Fibroblast of pulmonary artery (primary cell): ENCODE measurements at places on chromosomes 7 and 10.

DNA sequence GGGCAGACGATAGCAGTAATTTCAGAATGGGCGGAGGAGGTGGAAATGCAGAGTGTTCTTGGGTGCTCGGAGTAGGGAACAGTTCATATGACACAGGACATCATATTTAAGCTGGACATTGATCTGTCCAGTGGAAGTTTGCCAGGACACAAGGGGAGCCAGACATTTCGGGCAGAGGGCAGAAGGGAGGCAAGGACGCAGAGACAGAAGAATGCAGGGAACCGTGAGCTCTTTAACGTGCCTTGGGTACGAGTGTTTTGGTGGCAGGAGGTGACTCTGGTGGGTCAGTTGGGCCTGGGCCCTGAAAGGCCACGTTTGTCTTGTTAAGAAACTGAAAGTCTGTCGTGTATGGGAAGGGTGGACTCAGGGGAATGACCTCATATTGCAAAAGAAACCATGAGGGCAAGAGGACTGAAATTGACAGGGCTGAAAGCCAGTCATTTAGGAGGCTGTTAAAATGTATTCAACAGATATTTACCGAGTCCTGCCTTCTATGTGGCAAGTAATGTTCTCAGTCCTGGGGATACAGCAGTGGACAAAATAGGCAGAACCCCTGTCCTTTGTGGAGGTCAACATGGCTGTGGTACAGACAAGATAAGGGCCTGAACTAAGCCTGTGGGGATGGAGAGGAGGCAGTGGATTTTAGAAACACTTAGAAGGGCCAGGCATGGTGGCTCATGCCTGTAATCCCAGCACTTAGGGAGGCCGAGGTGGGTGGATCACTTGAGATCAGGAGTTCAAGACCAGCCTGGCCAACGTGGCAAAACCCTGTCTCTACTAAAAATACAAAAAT, 2.2 kb downstream of the OPTN start:
- DNase-seq, result peak; percentile 45

- DNase-seq, result no peak
These were observed 5.0 kb downstream of the MXI1 start for GRCh38 chr10:110212119-110213006.

DNA sequence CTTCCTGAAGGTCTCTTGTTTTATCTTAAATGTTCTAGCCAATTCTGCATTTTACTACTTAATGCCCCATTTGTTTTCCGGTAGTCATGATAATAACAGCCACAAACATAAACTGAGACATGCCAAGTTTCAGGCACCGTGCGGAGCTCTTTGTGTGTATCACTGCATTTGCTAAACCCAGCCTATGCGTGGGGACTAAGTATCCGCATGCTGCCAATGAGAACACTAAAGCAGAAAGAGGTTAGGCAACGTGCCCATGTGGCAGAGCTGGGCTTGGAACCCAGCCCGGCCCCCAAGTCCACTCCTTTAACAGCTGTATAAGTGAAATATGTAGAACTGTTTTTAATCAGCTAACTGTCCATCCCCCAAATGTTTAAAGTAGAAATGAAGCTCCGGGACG, 54.1 kb downstream of the SLIT1 start:
- DNase-seq, result peak; percentile 7

DNA sequence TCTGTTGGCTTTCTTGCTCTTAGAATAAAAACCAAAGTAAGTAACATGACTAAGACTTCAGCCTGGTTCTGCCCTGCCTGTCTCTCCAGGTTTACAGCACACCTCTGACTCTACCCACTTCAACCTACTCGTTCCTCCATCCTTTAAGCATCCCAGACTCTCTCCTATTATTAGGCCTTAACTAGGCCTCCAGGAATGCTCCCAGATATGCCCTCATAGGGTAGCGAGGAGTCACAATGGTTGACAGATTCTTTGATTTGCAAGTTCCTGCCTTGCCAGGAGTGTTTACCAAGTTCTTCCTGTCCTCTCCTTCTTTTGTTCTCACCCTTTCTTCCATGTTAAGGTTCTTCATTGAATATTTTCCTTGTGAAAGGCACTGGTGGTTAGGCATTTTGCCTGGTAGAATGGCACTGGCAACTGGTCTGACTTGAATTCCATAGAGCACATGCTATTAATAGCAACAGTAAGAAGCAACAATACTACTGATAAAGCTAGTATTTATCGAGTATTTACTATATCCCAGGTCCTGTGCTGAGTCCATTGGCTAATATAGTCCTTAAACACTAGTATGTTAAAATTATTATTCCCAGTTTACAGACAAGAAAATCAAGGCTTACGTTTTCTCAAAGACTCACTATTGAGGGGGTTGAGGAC, 327.9 kb upstream of the PRKCQ start:
- DNase-seq, result no peak

GRCh38 chr10:2938869-2939268, 128.5 kb upstream of the PFKP start:
- peak; percentile 13 for DNase-seq

- DNase-seq, result peak; percentile 92
These were observed 46.8 kb downstream of the HIPK2 start for GRCh38 chr7:139730746-139731612.

- DNase-seq, result no peak
These were observed 1346.3 kb downstream of the REEP3 start for GRCh38 chr10:64867501-64867962.

- DNase-seq, result peak; percentile 61
These were observed 8.1 kb upstream of the DEPP1 start for GRCh38 chr10:44986670-44987069.
